Activated T-helper 1 cell treated with anti-CD3 and anti-CD28 coated beads, Interleukin-2, amount 50 U/mL, for 16 hours (primary cell): ENCODE measurements at places on chromosomes 5 and 9.

DNA sequence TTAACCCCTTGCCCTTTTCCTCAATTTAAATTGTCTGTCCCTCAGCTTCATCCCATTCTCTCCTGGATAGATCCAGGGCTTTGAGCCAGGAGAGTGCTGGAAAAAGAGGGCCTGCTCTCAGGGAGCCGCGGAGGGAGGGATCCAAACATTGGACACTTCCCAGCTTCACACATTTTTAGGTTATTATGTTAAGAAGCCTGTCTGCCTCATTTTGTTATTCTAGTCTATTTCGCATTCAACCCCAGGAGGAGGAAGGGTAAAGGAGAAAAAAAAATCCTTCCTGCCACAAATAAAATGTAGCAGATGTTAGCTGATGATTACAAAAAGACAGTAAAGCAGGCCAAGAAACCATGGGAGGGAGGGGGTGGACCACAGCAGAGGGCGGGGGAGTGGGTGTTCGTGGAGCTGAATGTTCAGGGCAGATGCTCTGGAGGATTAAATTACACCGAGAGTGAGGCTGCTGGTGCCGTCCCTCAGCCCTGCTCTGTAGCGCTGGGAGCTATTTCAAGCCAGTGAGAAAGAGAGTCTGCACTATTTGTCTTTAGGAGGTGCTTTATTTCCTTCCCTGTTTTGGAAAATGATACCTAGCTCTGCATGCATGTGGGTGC lies 60.6 kb upstream of the ZFR start:
- DNase-seq: no peak

DNA sequence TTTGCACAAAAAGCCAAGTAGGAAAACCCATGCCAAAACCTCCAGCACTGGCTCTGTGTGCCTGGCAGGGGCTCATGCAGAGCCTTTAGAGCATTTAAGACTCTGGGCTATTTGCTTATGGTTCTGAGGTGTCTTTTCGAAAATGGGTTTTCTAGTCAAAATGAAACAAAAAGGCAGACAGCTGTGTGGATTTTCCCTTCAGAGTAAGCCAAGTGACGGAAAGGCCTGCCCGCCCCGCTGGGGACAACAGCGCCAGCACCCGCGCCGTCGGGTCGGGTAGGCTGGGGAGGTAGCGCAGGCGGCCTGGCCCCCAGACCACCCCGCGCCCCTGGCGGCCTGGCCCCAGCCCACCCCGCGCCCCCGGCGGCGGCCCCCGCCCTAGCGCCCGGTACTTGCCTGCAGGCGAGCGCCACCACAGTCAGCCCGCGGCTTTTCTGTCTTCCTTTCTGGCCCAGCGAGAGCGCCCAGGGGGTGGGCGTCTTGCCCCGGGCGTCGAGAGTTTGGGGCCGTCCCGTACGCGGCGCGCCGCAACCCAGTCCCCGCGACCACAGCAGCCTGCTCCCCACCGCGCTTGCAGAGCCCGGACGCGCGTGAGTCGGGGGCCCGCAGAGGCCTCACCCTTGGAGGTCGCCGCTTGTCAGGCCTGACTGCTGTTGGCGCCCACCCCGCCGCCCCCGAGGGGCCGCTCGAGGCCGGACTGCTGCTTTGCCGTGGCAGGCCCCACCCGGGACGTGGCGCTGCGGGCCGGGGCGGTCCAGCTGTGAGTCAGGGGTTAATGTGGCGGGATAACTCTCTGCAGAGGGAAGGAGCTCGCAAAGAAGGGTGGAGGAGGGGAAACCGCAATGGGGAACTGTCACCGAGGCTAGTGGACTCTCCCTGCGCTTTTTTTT lies at the start of gene TICAM2:
Gene TICAM2 (minus strand): TSS at position 779 of the 890 bp plus-strand sequence. CDS start 21,223 bp downstream, outside the sequence.
- DNase-seq: no peak

DNA sequence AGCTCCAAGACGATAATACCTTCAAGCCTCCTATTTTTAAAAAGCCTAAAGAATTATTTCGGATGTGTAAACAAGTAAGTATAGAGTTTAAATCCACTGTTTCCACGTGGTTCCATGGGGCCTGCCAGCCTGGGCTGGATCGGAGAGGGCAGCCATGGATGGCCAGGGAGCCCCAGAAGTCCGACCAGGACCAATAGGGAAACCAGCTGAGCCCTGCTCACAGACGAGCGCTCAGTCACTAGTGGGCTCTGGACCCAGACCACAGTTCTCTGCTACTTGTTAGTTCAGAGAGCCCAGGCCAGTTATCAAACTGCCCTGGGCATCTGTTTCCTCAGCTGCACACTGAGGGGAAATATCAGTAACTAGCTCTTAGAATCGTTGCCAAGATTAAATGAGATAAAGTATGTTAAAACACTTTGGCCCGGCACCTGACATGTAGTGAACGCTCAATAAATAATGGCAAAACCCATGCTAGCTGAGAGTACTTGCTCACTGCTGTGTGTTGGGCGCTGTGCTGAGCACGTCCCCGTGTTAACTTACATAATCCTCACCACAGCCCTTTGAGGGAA lies 124.8 kb downstream of the RGS3 start:
- DNase-seq: no peak

DNA sequence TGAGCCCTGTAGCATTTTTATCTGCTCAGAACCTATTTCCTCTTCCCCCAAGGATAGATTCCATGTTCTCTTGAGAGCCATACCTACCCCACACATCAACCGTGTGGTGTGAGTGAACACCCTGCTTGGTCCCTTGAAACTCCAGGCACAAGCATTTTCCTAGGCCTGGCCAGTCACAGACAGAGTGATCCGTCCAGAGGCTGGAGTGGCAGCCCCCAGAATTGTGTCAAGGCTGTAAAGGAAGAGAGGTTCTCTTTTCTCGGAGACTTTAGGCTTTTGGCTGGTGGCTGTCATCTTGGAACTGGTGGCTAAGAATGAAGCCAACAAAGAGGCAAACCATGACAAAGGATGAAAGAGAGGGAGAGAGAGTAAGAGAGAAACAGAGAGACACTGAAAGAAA lies 66.0 kb downstream of the ARHGEF37 start:
- no peak for DNase-seq

GRCh38 chr5:59390074-59390659 lies 503.4 kb downstream of the PDE4D start:
- DNase-seq: no peak

DNA sequence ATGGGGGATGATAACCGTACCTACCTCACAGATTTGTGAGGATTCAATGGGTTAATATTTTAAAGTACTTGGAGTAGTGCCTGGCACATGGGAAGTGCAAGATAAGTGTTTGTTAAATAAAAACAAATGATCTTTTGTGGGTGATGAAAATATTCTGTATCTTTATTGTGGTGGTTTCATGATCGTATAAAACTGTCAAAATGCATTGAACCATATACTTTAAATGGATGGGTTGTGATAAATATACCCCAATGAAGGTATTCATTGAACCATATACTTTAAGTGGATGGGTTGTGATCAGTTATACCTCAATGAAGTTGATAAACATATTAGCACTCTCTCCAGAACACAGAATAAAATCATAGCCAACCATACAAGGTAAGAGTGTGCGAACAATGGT lies 234.5 kb downstream of the CRB2 start:
- DNase-seq: no peak

GRCh38 chr5:179259731-179260323 lies 85.4 kb downstream of the ADAMTS2 start:
- DNase-seq: no peak

- DNase-seq: no peak
Measured at GRCh38 chr9:88092797-88093331, 45.4 kb downstream of the SPATA31C2 start.

- no peak for DNase-seq
Measured at GRCh38 chr5:22964632-22965031, 111.5 kb upstream of the CDH12 start.

DNA sequence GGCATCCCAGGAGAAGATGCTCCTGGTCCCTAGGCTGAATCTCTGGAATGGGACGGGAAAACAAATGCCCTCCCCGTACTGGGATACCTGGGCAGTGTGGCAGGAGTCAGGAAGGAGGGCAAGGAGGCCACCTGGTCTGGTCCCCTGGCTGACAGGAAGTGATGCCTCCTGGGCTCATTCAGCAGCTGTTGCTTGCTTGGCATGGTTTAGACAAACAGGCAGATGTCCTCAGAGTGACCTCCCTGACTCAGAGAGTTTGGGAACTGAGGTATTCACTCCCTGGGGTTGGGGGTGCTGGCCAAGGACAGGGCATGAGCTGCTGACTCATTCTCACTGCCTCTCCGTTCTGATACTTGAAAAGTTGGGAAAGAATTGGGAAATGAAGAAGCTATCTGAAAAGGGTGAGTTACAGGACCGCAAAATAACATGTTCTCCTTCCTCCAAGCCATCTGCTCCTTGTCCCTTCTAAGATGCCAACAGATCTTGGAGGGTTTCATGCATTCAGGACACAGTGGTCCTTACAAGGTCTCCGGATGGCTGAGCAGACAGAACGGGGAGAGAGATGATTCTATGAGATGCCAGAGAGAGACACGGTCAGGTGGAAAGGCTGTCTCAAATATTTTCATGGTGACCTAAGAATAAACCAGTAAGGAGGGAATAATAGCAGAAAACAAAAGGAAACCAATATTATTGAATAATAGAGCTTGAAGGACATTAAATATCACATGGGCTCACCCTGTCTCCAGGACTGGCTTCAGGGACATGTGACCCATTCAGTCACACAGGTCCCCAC lies 534.5 kb downstream of the BNC2 start:
- DNase-seq: no peak

GRCh38 chr5:7869474-7870136 lies 657 bp downstream of the MTRR start:
- DNase-seq: no peak

GRCh38 chr9:136784997-136785361 lies 6.2 kb upstream of the TMEM141 start:
- DNase-seq: no peak

DNA sequence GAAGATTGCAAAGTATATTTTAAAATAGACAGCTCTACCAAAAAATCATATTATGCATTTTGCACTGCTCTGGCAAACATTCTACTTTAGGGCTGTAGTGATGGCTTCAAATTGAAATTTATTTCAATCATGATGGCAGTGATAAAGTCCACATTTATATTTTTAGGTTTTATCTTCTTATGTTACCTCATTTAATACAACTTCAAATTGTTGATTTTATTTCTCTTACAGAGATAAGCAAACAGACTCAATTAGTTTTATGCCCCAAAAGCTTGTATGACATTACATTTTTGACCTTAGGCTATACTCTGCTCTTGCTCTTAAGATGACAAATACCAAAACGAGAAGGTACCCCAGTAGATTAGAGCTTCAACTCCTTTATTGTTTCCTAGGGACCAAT lies 87.4 kb downstream of the CYLC2 start:
- no peak for DNase-seq

DNA sequence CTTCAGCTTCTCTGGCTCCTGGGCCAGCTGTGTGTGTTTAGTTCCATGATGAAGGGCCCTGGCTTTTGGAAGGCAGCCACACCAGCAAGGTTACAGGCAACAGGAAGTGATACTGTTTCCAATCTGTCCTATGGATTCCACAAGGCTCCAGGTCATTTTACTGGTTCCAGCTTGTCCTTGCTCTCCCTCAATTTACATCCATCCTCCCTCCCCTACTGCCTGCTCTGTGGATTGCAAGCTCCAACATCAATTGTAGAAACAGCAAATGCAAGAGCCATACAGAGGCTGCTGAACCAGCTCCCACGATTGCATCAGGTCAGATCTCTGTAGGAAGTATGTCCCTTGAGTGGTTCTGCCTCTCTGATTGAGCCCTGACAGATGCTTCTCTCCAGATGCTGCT lies 409.8 kb downstream of the NTRK2 start:
- DNase-seq: no peak

- no peak for DNase-seq
Measured at GRCh38 chr5:155529362-155529761, 515.8 kb downstream of the KIF4B start.

GRCh38 chr5:112411903-112412302 lies 7.2 kb downstream of the EPB41L4A start:
- DNase-seq: no peak

GRCh38 chr9:32723789-32724325 lies 59.5 kb upstream of the TMEM215 start:
- no peak for DNase-seq

- DNase-seq: no peak
Measured at GRCh38 chr5:600886-601541, 11.1 kb upstream of the CEP72 start.

DNA sequence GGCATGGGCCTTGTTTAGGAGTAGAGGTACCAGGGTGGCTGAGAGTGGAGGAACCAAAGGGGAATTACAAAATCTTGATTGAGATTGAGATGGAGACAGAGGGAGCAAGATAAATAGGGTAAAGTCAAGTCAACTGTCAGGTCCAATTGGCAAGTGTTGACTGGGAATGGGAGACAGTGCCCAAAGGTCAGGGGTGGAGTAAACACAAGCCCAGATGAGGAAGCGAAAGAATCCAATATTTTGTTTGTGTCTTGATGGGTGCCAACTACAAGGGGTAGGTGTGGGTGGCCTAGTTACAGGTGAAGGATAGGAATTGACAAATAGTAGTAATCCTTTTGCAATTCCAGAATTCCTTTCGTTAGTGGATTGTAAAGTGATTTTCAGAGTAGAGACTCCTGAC lies 75.1 kb upstream of the AGXT2 start:
- DNase-seq: no peak

GRCh38 chr5:161286066-161286655 lies 260.4 kb downstream of the GABRB2 start:
- DNase-seq: no peak

- DNase-seq: no peak
Measured at GRCh38 chr9:77946969-77947620, 84.5 kb downstream of the GNAQ start.

GRCh38 chr9:127426756-127427155 lies 2.6 kb downstream of the ZNF79 start:
- DNase-seq: no peak

- DNase-seq: no peak
Measured at GRCh38 chr9:125663127-125663526, 43.9 kb downstream of the MAPKAP1 start.

GRCh38 chr9:86238861-86239770 lies 20.3 kb downstream of the C9orf153 start:
- no peak for DNase-seq

GRCh38 chr5:176874198-176874780 lies 24.9 kb downstream of the HK3 start:
- no peak for DNase-seq

DNA sequence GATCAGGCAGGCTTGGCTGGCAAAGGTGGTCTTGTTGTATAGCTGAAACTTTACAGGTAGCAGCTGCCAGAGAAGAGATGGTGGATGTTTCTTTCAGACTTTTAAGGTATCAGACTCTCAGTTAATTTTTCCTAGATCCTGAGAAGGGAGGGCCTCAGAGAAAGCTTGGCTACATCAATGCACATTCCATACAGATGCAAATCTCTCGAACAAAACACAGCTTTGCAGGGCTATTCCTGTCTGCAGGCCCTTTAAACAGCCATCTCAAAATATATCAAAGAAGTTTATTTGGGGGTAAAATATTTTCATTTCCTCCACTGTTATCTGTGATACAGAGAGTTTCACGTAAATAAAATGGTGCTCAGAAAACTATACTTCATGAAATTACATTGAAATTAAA lies 1584.4 kb downstream of the EFNA5 start:
- DNase-seq: no peak

DNA sequence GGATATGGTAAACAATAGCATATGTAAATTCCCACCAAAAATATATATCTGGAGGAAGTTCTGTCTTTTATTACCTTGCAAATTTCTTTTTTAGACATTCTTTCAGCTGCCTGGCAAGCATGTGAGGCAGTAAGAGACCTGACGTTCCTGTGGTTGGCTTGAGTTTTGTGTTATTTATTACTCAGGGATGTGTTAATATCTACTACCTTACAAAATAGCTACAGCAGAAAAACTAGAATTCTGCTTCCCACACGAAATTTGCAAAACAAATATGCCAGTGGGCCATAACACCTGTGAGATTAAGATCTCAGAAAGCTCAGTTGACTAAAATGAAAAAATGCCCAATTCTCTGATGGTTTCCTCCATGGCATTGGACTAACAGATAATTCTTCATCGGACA lies 274.2 kb downstream of the TMEM167A start:
- DNase-seq: no peak
